ENCODE measurements at places on chromosomes 7 and 10.

- DNase-seq, result no peak
Observed at GRCh38 chr7:133365917-133366316, 113.0 kb downstream of the EXOC4 start.

DNA sequence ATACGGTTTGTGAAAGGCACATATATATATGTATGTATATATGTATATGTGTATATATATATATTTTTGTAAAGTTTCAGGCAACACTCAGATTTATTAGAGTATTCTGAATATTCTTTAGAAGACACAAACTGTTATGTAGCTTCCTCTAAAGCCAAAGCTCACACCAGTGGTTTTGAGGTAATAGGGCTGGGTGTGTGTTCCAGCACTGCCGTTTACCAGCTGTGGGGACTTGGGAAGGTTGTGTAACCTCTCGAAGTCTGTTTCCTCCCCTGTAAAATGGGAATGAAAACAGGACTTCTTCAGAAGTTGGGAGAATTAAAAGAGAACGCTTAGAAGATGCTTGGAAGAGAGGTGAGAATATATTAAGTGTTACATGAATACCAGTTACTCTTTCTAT lies 94.8 kb downstream of the PRPF18 start:
- DNase-seq, result no peak

DNA sequence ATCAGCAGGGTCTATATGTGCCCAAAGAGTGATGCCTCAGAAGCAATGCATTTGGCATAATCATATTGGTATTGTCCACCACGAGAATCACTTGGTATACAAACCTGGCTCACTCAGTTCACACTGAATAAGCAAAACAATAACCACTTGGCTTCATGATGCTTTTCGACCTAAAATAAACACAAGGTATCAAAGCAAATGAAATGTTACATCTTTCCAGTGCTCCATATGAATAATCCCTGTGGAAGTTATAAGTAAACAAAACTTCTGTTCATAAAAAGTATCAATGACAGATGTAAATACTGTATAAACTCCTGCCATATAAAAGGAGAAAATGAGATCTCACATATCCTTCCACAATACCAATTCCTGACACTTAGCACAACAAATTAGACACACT lies 29.8 kb upstream of the EBLN1 start:
- no peak for DNase-seq

GRCh38 chr10:6505300-6505699 lies 74.8 kb downstream of the PRKCQ start:
- DNase-seq, result no peak

DNA sequence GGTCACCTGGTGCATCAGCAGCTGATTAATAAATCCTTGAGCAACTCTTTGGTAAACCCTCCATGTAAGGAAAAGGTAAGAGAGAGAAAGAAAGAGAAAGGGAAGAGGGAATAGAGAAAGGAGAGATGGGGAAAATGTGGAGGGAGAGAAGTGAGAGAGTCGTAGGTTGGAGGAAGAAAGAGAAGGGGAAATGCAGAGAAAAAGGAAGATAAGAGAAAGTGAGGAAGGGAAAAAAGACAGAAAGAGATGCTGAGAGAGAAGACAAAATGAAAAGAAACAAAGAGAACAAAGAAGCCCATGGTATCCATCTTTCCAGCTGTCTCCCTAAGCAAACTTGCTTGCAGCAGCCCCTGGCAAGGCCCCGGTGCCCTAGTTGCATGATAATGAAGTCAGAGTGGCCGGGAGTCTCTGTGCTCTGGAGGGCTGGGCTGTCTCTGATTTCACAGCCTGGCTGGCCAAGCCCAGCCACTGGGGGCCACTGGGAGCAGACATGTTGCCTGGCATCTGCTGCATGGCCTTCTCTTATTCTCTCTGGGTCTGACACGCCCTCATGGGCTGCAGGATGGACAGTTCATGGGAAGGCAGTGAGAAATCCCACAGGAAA lies 48.4 kb downstream of the PRR15 start:
- DNase-seq, result no peak

GRCh38 chr10:59358576-59358975 lies 3.8 kb downstream of the FAM13C start:
- no peak for DNase-seq

GRCh38 chr7:41921453-41921981 lies 218.6 kb upstream of the INHBA start:
- no peak for DNase-seq

GRCh38 chr10:53298443-53298842 lies 525.9 kb upstream of the MBL2 start:
- no peak for DNase-seq

- DNase-seq, result no peak
Observed at GRCh38 chr10:10056961-10057360, 960.7 kb upstream of the CELF2 start.

GRCh38 chr10:21724687-21725367 lies 190.8 kb downstream of the MLLT10 start:
- peak; percentile 39 for DNase-seq

DNA sequence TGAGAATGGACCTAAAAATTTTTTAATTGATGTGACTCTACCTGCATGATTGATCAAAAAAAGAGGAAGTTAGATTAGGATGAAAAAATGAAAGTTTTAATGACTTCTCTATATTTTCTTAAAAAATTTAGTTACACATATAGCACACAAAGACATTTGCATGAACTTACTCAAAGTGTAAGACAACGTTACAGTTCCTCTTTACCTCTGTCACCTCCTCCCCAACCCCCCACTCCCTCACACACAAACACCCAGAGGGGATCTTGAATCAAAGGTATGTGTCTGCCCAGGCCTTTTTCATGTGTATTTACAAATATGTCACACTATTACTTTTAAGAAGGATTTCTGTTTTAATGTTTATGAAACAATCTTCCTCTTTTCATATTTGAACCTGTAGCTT lies 20.6 kb upstream of the CDCA7L start:
- DNase-seq, result no peak

- no peak for DNase-seq
Observed at GRCh38 chr10:123249894-123250293, 95.7 kb downstream of the BUB3 start.

GRCh38 chr7:101162551-101163278 lies 2.7 kb downstream of the VGF start:
- peak; percentile 40 for DNase-seq

GRCh38 chr10:113183573-113183972 lies 233.5 kb downstream of the TCF7L2 start:
- no peak for DNase-seq

DNA sequence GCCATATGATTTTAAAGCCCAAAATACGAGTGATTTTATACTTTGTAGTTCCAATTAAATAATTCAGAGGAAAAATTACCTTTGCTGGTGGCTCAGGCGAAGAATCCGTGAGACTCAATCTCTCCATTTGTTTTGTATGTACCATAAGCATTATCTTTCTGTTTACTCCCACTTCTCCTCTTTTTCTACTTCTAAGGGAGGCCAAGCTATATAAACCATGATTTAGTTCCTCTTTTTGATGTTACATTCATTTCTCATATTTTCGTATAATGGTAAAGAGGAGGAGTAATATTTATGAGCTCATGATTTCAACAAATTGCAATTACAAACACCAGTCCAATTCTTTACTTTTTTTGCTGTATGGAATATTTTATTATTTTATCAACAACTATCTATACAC lies 50.6 kb upstream of the TES start:
- no peak for DNase-seq
